ENCODE measurements at places on chromosomes 6 and 20.
A peak's percentile ranks its signal among the peaks of the same experiment; 100 is the strongest.

- no peak for DNase-seq
These were observed 87.5 kb downstream of the PREX1 start for GRCh38 chr20:48740292-48740649.

- no peak for DNase-seq
These were observed 314.6 kb downstream of the THBS2 start for GRCh38 chr6:168939041-168939440.

- DNase-seq = no peak
These were observed 77.1 kb downstream of the TULP4 start for GRCh38 chr6:158389193-158389919.

GRCh38 chr6:107931894-107932293 lies 26.1 kb downstream of the SEC63 start:
- DNase-seq = peak; percentile 83

Data from NCI-H2029 treated with DMSO at 0.1 percent for 48 hours (cell line).